T-helper 1 cell (primary cell): ENCODE measurements at places on chromosomes 3 and 15.

- no peak for DNase-seq
Observed at GRCh38 chr15:65424683-65425082, 1.9 kb upstream of the IGDCC4 start.

- DNase-seq, result no peak
Observed at GRCh38 chr15:60536951-60537350, 58.0 kb upstream of the ICE2 start.

DNA sequence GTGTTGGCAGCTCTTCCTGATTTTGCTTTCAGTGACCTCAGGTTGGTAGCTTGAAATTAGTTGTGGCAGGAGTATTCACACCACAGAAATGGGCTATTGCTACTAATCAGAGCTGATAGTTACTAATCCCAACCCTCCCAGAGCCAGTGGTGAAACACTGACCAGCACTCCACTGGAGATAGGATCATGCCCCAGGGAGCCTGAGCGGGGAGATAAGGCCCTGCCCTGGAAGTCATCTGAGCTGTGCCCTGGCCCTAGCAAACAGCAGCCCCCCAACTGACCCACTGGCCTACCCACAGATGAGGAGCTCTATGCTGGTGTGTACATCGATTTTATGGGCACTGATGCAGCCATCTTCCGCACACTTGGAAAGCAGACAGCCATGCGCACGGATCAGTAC lies 9.4 kb upstream of the GNAT1 start:
- no peak for DNase-seq

DNA sequence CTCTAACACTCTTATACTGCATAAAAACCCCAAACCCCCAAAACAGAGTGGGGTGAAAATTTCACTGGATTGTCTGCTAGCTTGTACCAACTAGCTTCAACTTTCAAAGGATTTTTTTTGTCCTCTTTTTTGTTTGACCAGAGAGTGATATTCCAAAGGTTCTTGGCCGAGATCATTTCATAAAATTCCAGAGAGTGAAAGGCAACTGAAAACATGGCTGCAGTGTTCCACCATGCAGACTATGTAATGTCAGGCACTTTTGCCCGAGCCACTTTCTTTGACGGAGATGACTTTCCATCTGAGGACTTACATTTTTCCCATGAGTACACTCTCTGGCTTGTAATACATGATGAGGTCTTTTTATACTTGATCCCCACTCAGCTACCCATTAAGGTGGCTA lies 107.5 kb downstream of the TIGIT start:
- no peak for DNase-seq

DNA sequence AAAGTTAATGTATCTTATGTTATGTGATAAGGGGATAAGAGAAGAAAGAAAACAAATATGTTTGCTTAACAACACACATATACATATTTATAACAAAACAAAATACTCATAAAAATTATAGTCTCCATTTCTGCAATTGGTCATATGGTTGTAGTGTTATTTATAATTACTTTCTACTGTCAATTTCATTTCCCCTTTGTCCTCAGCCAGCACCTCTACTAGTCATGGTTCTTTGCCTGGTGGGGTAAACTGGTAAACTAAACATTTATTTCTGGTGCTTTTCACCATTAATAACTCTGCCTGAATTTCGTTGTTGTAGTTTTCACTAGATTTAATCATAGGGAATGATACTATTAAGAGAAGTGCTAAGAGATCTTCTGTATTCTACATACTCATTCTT lies 88.0 kb upstream of the ALCAM start:
- no peak for DNase-seq

DNA sequence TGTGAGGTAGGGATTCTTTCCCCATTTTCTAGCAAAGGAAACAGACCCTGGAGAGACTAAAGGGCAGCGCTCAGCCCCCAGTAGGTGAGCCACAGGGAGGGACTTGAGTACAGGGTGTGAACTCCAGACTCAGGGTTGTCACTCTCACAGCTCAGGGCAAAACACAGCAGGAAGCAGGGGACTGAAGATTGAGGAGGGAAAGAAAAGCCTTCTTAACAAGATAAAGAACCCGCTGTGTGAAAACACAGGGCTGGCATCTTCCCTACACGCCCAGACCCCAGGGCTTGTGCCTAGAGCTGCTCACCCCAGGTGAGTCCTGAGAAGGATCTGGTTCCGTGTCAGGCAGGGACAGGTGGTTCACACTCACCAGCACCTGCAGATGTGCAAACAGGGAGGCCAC lies 59.6 kb downstream of the ABTB1 start:
- no peak for DNase-seq

DNA sequence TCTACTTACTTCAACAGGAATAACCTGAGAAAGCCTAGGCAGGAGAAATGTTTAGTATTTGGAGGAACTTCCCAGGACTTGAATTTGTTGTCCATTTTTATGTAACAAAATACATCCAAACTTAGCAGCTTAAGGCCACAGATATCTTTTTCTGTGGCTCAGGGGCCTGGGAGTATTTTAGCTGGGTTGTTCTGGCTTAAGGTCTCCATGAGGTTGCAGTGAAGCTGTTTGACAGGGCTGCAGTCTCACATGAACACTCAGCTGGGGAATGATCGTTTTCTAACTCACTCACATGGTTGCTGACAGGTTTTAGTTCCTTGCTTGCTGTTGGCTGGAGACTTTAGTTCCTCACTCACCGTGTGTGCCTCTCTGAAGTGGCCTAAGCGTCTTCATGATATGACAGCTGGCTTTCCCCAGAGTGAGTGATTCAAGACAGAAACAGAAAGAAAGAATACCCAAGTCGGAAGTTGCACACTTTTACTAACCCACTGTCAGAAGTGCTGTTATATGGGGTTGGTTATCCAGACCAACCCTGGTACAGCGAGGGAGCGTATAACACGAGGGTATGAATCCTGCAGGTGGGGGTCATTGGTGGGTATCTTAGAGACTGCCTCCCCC lies 229.7 kb upstream of the TBL1XR1 start:
- DNase-seq, result peak; percentile 92

GRCh38 chr15:86555098-86555497 lies 475.4 kb downstream of the AGBL1 start:
- no peak for DNase-seq

GRCh38 chr3:78025916-78026315 lies 986.0 kb downstream of the ROBO2 start:
- no peak for DNase-seq

GRCh38 chr15:45386420-45386819 lies 8.1 kb upstream of the GATM start:
- DNase-seq, result no peak

DNA sequence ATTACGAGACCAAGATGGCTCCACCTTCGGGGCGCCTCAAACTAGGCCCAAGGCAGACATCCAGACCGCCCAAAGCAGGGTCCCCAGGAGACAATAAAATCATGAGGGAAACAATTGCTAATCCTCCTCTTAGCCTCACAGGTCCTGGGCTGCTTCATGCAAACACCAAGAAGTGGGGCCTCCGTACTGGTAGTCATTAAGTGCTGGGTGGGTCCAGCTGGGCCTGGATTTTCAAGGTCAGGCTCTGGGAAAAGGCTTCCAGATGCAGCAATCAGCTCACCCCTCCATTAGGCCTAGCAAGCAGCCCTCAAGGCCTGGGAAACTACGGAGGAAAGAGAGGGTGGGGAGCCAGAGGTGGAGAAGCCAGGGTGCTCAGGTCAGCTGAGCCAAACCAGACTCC lies 634 bp downstream of the FBXL22 start:
- no peak for DNase-seq

GRCh38 chr15:51163843-51164242 lies 69.1 kb upstream of the TNFAIP8L3 start:
- DNase-seq, result no peak

DNA sequence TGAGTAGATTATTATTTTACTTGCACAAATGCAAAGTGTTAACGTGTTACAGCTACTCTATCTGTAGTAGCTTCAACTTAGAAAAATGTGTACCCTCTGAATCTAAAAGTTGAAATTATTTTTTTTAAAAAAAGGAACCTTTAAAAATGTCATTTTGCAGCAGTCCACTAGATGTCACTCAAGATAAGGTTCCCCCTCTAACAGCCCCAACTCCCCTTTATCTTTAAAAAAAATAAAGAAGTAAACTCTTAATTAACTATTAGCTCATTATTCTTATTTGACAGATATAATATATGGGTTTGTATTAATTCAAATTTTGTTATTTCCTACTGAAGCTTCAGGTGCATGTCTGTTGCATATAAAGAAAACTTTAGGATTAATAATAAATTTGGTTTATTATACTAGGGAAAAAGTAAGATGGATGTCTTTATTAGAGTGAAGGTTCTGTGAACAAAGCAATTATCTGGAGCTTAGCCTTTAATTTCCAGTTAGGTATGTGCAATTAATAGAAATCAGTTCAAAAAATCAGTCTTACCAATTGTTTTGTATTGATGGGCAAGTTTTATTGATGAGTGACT lies 288.5 kb downstream of the VGLL3 start:
- no peak for DNase-seq

DNA sequence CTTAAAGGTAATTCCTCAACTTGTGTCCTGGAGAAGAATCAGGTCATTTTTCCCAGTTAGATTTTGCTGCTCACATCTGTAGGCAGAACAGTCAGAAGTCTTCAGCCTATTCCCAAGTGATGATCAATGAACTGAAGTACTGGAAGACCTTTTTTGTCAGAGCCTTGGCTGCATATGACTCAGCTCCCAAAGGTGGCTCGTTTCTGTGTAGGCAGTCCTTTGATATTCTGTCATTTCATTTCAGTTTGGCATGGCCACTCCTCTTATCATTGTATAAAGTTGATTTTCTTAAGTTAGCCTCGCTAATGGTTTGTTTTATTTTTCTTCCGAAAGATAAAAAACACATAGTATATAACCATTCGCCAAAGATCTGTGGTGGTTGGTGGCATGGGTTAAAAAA lies 90.7 kb downstream of the KLHL25 start:
- peak; percentile 9 for DNase-seq

DNA sequence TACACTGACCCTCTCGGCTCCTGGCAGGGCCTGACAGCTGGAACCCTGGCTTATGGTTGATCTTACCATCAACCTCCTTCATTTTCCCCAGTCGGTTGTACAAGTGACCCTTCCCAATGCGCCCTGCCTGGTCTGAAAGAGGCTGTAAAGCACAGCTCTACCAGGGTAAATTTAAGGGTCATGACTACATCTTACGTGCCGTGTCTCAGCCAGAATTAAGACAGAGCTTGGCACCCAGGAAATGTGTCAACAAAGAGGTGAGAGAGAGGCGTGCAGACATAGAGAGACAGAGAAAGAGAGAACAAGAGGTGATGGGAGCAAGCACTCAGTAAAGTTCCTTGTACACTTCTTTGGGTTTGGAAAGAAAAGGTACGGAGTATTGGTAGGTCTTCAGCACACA lies 28.8 kb downstream of the HOMER2 start:
- no peak for DNase-seq

DNA sequence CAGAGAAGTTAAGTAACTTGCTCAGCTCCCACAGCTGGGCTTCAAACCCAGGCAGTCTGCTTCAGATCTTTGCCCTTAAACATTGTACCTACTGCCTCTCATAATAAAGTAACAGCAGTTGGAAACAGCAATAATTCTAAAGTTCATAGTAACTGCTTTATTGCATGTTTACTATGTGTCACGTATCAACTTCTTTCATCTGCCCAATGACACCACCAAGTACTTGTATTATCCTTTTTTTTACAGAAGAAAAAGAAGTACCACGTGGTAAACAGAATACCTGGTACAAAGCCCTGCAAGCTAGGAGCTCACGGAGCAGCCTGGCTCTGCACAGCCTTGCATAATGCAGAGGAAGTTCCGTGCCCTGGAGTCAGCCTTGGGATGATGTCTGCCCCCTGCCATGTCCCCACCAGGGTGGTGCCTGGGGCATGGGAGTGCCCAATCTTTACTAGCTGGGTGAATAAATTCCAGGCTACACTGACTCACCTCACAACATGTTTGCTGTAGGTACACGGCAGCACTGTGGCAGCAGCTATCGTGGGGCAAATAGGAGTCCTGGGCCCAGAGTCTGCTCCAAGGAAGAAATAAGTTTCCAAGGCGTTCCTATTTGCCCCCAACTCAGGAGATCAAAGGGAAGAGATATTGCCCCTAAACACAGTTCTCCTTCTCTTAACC lies 77.2 kb downstream of the LDHAL6B start:
- no peak for DNase-seq

DNA sequence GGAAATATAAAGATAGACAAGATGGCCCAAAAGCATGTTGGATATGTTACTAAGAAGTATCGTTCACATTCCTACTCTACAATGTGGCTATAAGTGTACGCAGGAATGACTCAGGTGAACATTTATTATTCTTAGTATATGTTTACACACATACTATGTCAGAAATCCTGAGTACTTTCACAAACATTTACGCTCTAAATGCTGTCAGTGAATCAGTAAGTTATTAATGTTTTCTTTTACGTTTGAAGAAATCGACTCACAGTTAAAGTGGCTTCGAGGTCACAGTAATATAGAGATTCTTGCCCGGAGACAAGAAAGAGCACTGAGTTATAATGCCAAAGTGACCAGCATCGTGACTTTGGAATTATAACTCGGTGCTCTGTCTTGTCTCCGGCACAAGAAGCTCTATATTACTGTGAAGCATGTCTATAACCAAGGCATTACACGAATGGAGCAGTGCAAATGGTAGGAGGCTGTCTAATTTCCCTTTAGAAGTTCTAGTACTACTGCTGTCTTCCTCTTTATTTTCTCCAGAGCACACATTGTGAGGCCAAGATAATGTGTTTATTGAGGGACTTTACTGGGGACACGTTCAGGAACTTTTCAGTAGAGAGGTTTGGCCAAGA lies 61.8 kb upstream of the P3H2 start:
- no peak for DNase-seq

- DNase-seq, result no peak
Observed at GRCh38 chr15:65612616-65612946, 1.6 kb upstream of the INTS14 start.

GRCh38 chr3:100412912-100413590 lies 11.7 kb downstream of the LNP1 start:
- no peak for DNase-seq

GRCh38 chr3:157127831-157128767 lies 31.8 kb downstream of the CCNL1 start:
- DNase-seq, result peak; percentile 61

- no peak for DNase-seq
Observed at GRCh38 chr15:70227147-70227546, 129.4 kb upstream of the TLE3 start.

- DNase-seq, result no peak
Observed at GRCh38 chr15:71611553-71612396, 198.6 kb upstream of the NR2E3 start.
